ENCODE measurements at places on chromosomes 12 and 14.

DNA sequence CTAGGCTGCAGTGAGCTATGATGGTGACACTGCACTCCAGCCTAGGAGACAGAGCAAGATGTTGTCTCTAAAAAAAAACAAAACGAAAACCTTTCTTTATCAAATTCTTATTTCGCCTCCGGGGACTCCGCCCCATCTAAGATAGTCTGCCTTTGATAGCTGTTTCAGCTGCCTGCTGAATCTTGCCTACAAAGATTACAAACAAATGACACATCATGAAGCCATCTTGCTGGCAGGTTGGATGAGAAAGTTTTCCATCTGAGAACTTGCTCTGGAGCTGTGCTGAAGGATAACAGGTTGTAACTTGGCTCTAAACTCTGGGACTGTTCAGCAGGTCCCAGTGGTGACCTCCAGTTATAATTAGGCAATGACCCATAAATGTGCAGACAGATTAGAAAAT lies 41.8 kb upstream of the AEBP2 start:
- DNase-seq: no peak

DNA sequence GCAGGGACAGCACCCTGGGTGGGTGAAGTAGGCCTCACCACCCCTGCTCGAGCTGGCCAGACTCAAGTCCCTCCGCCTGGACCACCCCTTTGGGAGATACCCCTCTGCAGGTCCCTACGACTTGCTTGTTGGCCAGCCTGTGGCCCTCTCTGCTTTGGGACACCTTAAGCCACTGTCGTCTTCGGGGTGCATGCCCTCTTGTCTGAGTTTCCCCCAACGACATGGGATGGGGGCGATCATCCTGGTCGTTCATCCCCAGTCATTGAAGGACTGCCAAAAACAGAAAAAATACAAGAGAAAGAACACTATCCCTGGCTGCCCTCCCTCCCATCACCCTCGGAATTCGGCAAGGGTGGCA lies 151.1 kb downstream of the DPF3 start:
- no peak for DNase-seq

- no peak for DNase-seq
Observed at GRCh38 chr12:131901431-131902331, 7.3 kb downstream of the ULK1 start.

GRCh38 chr12:49985981-49986380 lies 13.2 kb downstream of the AQP6 start:
- no peak for DNase-seq

DNA sequence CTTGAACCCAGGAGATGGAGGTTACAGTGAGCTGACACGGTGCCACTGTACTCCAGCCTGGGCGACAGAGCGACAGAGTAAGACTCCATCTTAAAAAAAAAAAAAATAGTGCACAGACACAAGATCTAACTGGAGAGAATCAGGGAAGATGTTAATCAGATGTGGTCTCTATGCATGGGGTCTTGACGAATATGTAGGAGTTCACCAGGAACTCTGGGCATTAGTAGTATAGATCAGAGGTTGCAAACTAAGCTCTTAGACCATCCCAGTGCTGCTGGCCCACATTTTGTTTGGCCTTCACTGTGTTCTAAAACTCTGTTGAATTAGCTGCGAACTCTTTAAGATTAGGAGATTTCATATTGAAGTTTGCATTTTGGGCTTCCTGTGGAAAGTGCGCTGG lies 31.6 kb downstream of the SNRNP35 start:
- DNase-seq: no peak

DNA sequence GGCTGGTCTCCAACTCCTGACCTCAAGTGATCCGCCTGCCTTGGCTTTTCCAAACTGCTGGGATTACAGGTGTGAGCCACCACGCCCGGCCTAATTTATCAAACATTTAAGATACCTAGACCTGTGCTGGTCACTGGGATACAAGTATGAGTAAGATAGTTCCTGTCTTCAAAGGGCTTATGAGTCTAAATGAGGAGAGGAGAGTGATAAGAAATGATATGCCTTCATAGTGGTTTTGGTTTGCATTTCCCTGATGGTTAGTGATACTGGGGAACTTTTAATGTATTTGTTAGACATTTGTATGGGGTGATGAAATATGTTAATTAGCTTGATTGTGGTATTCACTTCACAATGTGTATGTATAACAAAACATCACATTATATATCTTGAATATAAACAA lies 21.2 kb downstream of the TMED10 start:
- DNase-seq: no peak

- DNase-seq: no peak
Observed at GRCh38 chr12:4133636-4134447, 139.7 kb upstream of the CCND2 start.

- DNase-seq: no peak
Observed at GRCh38 chr12:106910202-106910601, 45.5 kb upstream of the TMEM263 start.

DNA sequence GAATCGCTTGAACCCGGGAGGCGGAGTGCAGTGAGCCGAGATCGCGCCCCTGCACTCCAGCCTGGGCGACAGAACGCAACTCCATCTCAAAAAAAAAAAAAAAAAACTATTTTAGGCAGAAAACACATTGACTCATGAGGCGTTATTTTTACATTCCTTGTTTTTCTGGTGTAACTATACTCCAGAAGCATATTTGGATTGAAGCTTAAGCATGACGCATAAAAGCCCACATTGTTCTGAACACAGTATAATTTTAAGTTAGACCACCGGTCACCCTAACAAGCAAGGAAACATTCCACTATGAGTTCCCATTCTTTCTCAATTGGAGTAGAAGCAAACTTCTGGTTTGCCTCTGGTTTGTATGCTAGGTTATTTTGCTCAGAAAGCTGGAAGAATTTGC lies 173.0 kb downstream of the MYRFL start:
- DNase-seq: no peak

DNA sequence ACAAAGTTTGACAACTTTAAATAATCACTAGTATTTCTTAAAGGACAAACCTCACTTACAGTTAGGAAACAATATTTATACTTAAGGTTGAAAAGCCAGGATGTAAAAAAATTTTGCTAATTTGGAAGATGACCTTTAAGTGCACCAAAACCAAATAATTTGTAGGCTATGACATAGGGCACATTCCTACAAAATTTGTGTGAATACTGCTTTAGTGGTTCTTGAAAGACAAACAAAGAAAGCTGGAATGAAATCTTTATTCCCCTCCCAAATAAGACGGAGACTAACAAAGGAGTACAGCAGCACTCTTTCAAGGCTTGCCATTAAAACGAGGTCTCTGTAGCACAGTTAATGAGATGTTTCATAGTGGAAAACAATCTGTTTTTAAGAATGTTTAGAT lies 45.6 kb downstream of the MSRB3 start:
- no peak for DNase-seq

DNA sequence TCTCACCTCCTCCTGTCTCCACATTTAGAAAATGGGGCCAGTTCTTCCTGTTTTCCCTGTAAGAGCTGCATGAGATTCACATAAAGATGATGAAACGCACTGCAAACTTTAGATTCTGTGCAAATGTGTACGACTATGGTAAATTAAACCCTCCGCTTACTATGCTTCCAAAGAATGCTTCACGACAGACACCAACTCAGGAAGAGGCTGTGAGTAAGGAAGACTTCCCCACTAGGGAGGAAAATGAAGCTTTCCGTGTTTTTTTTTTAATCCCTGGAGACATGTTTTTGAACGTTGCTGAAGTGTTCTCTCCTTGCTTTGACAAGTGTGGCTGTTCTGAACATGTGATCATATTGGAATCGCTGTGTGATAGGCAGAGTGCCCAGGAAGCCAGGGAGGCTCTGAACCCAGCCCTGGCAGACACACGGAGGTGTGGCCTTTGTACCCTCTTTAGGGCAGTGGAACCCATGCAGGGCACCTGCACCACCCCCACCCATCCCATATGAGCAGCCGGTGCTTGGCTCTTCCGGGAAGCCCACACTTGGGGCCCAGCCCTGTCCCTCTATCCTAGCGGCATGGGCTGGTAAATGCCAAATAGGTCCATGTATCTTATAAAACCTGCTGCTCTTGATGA lies 7.5 kb upstream of the SYNE3 start:
- no peak for DNase-seq

GRCh38 chr12:4628406-4628805 lies 20.4 kb downstream of the AKAP3 start:
- DNase-seq: no peak

GRCh38 chr12:12072064-12072760 lies 1.5 kb downstream of the BCL2L14 start:
- DNase-seq: no peak

DNA sequence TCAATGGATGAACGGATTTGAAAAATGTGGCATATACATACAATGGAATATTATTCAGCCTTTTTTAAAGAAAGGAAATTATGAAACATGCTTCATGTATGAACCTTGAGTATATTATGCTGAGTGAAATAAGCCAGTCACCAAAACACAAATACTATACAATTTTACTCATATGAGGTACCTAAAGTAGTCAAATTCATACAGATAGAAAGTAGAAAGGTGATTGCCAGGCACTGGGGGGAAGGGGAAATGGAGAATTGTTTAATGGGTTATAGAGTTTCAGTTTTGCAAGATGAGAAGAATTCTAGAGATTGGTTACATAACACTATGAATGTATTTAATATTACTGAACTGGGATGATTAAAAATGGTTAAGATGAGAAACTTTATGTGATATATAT lies 171.4 kb downstream of the TMTC3 start:
- no peak for DNase-seq

DNA sequence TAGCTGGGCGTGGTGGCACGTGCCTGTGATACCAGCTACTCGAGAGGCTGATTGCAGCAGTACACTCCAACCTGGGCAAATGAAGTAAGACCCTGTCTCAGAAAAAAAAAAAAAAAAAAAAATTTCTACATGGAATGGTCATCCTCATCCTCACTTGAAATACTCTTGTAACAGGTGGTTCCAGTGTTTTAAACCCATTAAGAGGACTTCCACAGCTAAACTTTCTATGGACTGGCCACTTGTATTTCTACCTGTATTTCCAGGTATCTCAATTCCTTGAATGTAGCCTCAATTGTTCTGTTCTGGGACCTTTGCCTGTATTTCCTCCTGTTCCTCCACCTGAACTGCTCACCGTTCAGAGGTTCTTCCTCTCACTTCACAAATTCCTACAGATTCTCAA lies 11.8 kb upstream of the PHLDA1 start:
- DNase-seq: no peak

- no peak for DNase-seq
Observed at GRCh38 chr14:54577977-54578376, 11.0 kb downstream of the SAMD4A start.

GRCh38 chr12:49233842-49234526 lies 30.9 kb upstream of the TUBA1C start:
- DNase-seq: no peak

GRCh38 chr12:101779626-101780025 lies 40.4 kb upstream of the SYCP3 start:
- DNase-seq: no peak

- no peak for DNase-seq
Observed at GRCh38 chr12:12086362-12086761, 15.6 kb downstream of the BCL2L14 start.
